ENCODE measurements at places on chromosomes 2 and 18. TPM values are rescaled to one million over a fixed set of nuclear protein-coding genes. Genes with fewer than 3 reads are reported as not detected.

DNA sequence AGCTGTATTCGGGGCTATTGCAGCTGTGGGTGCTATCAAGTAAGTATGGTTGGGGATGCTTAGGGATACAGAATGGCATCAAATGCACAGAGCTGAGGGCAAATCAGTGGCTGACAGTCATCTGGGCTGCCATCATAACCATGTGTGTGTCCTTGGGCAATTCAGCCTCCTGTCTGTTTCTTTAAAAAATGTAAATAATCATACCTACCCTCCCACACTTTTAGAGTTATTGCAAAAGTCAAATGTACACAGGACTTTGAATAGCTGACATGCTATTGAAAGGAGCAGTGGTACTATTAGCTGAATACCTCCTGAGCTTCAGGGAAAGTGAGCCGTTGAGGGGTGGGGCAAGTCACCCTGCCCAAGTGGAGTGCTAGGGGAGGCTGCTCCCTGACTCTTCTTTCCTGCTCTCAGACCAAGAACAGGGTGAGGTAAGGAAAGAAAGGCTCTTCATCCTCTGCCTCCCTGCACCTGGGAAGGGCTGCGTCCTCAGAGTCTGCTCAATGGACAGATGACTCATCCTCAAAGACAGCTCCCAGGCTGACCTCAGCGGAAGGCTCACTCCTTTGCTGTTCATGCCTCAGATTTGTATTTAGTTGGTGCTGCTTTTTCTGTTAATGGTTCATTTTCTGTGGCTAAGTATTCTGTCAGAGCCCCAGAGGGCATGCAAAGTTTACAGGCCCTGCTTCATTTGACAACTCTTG, 54.9 kb upstream of the BZW1 start:
- DNase-seq: peak; percentile 97

GRCh38 chr2:85254540-85255300, 73.1 kb downstream of the TGOLN2 start:
- DNase-seq: no peak

The NTSR2 gene
- total RNA-seq: not detected

The MOGAT1 gene
- not detected for total RNA-seq

The HOXD3 gene
- not detected for total RNA-seq

Measured in HT1080 (cell line).